ENCODE measurements at places on chromosomes 1 and 21.

DNA sequence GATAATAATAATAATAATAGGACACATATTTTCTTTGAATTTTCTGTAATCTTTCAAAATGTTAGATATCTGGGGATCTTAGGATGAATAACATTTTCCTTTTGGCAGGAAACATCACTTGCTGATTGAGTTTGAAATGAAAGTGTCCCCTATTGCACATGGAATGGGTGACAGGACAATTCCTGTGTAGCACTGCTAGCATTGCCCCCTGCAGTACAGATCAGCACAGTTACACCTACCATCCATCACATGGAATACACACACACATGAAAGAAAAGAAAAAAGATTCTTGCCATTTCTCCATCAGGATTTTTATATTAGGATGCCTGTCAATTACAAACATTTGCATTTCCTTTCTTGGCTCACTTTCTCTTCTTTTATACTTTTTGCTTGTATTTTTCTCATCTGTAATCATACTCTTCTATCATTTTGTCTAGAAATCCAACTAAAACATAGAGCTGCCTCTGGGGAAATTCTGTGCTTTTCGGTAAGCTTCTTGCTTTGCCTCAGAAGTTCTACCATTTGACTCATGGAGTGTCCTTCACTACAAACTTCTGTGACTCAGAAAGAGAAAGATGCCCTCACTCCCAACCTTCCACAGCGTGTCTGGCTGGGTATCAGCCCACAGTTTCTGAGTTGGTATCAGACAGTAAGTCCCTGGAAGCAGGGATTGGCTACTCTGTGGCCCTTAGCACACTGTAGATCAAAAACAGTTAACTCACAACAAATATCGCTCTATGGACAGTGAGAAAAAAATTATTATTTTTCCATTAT, 641.2 kb downstream of the PTPRC start:
- no peak for DNase-seq

GRCh38 chr1:8879922-8880676, 1.6 kb upstream of the ENO1 start:
- DNase-seq, result peak; percentile 21

- no peak for DNase-seq
Measured at GRCh38 chr1:182279302-182279701, 112.3 kb downstream of the GLUL start.

GRCh38 chr1:228400237-228400651, 6.4 kb downstream of the TRIM11 start:
- DNase-seq, result no peak

DNA sequence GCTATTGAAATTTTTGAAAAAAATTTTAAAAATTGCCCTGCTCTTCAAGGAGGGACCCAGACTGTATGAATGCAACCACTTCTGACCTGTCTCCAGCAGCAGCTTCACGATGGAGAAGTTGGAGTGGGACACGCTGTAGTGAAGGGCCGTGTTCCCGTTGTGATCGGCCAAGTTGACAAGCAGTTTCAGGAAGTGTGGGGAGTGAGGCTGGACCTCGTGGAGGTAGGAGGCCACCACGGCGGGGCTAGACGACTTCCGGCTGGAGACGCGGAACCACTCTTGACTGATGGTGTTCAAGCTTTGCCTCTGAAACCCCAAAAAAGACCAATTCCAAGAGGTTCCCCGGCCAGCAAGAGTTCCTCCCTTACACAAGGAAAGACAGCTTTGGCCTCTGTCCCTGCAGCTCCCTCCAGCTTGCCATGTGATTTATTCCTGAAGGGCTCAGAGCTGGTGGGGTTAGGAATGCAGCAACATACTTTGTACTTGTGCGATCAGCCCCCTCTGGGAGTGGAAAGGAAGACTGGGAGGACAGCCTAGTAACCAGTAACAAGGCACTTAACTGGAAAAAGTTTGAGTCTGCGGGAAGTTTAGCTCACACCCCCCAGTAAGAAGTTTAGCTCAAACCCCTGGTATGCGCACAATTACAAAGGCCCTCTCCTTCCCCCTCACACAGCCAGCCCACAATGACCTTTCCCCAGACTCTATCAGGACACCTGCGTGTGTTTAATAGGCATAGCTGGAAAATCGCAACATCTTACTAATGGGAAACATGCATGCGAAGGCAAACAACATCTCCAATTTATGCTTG, 56.0 kb downstream of the KANK4 start:
- no peak for DNase-seq

DNA sequence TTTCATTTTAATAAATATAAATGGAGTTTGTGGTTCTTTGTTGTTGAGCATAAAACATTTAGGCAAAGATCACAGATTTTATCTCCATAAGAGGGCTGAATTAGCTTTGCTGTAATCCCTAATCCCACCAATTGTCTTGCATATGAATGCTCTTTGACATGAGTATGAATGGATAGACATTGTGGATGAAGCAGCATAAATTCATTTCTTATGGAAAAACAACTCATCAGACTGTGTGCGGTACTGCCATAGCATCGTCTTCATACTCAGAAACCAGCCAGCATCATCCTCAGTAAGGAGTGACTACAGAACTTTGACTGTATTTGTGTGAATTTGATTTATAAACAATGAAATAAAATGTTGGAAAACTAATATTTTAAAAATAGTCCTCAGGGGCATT, 19.6 kb downstream of the SON start:
- no peak for DNase-seq

GRCh38 chr1:228940926-228941325, 205.6 kb downstream of the RHOU start:
- DNase-seq, result no peak

DNA sequence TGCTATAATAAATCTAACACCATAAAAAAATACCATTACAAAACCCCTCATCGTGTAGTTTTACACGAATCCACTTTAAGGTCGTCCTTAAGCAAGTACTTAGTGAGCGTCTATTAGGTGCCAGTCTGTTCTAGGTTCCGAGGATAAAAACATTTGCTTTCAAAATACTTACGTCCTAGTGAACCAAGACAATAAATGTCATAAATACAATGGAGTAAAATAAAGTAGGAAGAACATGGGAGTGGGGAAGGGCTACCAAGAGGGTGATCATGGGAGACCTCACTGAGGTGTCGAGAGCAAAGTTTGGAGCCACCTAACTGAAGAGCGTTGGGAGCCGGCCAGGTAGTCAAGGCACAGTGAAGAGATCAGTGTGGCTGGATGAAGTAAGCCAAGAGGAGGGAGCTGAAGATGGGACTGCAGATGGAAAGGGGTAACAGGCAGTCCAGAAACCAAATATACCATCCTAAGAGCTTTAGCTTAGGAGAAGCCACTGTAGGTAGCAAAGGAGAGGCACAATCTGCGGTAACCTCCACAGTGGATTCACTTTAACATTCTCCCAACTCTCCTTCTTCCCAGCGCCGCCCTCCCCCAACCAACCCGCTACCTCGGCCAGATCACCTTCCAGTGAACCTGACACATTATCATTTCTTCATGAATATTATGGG, 684 bp downstream of the LTN1 start:
- peak; percentile 55 for DNase-seq

DNA sequence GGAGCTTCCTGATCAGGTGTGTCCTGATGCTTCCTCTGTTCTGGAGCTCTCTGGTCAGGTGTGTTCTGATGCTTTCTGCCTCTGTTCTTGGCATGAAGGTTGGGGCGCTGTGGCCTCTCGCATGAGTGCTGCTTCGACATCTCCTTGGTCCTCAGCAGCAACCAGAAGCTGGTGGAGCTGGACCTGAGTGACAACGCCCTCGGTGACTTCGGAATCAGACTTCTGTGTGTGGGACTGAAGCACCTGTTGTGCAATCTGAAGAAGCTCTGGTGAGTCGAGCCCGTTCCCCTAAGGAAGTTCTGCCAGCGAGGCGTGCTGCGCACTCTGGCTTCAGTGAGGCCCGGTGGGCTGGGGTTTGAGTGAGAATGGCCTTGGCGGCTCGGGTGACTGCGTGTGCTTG, 18.0 kb downstream of the NLRP3 start:
- DNase-seq, result no peak

DNA sequence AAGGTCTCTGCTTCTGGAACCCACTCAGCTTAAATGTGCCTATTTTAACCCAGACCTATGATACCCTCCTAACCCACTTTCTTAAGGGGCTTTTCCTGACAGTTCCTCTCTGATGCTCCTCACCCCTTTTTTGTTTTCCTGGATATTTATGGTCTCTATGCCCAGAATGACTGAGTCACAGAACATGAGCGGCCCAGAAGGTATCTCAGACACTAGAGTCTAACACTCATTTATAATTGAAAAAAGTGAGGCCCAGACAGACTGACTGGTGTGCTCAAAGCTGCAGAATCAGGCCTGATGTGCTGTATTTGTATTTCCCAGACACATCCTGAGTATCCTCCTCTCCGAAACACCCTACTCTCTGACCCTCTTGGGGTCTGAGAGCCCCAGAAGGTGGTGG, 44.0 kb downstream of the LRRC71 start:
- no peak for DNase-seq

DNA sequence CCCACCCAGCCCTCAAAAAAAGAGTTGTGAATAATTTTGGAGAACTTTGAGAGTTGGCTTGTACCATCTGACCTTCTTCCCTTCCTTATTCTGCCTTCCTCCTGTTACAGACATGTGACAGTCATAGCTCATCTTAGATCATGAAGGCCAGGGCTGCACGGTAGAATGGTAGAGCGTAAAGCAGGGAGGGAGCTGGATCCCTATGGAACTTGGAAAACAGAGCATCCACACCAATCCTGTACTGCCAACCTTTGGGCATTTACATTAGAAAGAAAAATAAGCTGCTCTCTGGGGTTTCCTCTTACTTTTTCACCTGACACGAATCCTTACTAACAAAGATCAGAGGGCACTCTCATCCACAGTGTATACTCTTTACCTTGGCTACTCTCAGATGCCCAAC, 121.5 kb downstream of the GPR52 start:
- DNase-seq, result no peak

GRCh38 chr1:222048094-222048595, 306.3 kb upstream of the DUSP10 start:
- no peak for DNase-seq

- DNase-seq, result no peak
Measured at GRCh38 chr1:172141341-172141881, 279.1 kb upstream of the C1orf105 start.

GRCh38 chr1:6052543-6053205, 7.0 kb downstream of the KCNAB2 start:
- DNase-seq, result peak; percentile 52

GRCh38 chr1:239543873-239544272, 157.5 kb downstream of the CHRM3 start:
- DNase-seq, result no peak

- no peak for DNase-seq
Measured at GRCh38 chr1:219324171-219324570, 150.5 kb downstream of the LYPLAL1 start.
